ENCODE measurements at places on chromosomes 3 and 15.

GRCh38 chr3:94130690-94131089 is 67.8 kb downstream of the NSUN3 start:
- no peak for DNase-seq

GRCh38 chr3:115980709-115981108 is 357.4 kb downstream of the GAP43 start:
- no peak for DNase-seq

DNA sequence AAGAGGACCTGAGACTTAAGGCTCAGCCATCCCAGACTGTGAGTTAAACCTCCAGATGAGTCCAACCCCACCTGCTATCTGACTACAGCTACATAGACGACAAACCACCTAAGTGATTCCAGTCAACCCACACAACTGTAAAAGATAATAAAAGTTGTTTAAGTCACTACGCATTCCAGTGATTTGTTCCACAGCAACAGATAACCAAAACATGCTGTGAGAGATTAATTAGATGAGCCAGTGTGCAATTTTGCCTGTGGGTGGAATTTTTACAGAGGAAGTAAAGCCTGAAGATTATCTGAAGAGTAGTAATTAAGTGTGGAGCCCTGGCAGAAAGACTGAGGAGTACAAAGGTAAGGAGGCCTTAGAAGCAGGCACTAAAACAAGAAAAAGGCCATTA is 5.4 kb downstream of the BTBD1 start:
- no peak for DNase-seq

GRCh38 chr3:179093807-179094206 is 22.2 kb upstream of the ZMAT3 start:
- no peak for DNase-seq

DNA sequence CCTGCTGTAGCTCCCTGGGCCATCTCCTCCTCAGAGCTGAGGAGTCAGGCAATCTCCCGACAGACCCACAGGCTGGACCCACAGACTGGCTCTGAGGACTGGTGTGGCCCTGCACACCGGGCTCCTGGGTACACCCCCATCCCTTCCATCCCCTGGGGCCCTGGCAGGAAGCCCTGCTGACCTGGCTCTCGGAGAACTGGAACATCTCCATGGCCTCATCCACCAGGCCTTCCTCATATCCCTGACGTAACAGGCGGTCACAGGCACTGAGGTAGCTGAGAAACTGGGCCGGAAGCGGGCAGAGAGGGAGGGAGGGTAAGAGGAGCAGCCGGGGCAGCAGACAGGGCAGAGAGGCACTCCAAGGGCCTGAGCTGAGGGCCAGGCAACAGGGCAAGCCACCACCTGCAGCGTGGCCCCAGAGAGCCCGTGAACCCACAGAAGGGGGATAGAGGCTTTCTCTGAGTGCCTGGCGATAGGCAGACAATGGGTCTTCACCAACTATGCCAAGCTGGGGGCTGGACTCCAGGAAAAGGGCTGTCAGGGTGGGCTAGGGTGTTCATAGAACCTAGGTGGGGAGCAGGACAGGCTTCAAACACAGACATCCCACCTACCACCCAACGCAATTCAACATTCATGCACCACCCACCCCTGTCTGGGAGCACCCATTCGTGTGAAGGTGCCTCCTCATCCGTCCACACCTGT is 17.9 kb downstream of the KBTBD13 start:
- no peak for DNase-seq

DNA sequence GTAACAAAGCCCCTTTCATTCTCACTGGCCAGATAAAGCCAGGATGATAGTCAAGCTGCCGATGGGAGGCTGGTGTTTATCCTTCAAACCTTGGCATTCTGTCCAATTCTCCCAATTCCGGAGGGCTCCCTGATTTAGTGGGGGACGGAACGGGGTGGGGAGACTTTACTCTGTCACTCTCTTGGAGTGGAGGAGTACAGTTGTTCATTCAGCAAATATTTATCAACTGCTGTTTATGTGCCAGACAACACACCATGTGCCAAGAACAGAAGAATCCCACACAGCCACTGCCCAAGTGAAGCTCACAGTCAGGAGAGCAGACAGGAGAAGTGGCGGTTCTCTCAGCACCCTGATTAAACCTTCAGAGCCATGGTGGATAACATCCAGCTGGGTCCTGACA is 63.3 kb downstream of the WNT5A start:
- no peak for DNase-seq

DNA sequence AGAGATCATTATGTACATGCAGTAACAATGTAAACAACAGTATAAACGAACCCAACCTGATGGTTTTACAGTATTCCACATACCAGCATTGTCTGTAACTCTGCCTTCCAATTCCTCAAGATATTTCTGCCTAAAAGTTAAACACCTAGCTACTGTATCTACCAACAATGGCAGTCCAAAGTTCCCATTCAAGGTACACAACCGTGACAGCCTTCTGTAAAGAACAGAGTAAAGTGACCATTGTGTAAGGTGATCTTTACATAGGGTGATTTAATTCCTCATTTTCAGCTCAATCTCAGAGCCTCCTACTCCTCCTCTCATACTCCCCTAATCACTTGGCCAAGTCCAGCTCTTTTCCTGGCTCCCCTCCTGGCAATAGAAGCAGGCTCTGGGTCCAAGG is 10.4 kb downstream of the SECISBP2L start:
- DNase-seq, result no peak

DNA sequence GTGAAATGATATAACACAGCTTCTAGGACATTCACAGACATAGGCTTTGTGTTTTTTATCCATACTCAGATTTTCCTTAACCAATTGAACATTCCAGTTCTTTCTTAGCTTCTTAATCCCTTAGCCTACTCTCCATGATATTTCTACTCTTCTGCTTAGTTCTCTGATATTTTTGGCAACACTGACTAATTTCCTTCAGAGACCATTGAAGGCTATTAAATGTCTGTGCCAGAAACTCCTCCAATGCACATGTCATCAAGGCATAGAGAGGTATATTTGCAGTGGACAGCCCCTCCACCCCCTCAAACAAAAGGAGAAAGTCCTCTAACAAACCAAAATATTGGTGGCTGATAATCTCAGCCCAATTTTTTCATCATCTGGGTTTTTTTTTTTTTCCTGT is 105.9 kb upstream of the TSC22D2 start:
- no peak for DNase-seq

DNA sequence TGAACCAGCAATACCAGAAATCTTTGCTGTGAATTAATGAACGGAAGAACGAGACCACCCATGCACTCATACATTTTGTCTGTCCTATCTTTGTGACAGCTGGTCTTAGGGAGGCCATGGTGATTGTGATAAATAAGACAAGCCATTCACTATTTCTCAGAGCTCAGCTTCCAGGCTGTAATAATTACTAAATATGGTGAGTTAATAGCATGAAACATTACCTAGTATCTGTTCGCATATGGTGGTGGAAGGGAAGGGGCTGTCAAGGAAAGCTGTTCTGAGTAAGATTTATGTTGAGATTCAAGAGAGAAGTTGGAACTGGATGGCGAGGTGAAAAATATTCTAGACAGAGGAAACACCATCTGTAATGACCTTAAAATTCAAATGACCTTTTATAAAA is 719.0 kb upstream of the ZNF385D start:
- DNase-seq, result no peak

DNA sequence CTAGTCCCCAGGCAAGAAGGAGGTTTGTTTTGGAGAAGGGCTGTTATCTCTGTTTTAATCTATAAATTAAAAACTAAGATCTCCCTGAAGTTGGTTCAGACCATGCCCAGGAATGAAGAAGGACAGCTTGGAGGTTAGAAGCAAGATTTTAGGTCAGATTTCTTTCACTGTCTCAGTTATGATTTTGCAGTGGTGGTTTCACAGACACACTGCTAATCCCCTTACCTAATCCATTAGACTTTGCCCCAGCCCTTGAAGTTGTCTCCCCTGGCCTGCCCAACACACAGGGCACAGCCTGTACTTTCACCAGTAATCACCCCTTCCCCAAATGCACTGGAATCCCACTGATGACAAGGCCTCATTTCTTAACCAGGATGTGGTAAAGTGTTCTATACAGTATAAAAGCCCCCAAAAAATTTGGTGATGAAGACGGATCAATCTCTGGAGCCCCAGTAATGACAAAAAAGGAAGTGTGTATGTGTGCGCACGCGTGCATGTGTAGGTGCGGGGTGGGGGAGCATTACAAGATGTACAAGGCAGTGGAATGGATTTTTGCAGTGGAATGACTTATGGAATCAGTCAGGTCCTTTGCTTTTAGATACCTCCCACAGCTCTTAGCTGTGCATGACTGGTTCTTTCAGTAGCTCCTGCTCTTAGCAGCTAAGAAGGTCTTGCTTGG is 73.1 kb upstream of the TERB2 start:
- no peak for DNase-seq

DNA sequence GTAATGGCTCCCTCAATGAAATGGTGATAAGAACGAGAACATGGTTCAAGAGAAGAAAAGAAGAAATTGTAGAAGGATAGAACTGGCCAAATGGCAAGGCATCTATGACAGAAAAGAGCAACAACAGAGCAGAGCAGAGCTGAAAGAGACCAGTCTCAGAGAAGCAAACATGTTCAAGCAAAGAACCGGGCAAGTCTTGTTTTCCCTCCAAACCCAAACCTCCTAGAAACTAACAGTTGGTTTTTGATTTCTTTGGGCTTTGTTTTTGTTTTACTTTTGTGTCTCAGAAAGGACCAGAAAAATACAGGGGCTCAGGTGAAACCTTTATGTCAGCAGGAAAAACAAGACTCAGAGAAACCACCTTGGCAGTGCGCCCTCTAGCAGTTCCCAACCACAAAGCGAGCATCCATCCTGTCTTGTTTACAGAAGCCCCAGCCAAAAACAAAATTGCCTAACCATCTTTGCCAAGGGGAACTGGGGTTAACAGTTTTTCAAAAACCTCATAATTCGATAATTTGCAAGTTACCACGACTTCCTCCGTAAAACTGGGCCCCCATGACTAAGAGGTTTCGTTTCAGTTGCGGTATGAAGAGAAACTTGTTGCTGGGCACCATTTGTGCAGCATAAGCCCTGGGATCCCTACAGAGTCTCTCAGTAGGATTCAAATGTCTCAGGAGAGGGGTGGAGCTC is 159.2 kb upstream of the SLC24A5 start:
- no peak for DNase-seq

DNA sequence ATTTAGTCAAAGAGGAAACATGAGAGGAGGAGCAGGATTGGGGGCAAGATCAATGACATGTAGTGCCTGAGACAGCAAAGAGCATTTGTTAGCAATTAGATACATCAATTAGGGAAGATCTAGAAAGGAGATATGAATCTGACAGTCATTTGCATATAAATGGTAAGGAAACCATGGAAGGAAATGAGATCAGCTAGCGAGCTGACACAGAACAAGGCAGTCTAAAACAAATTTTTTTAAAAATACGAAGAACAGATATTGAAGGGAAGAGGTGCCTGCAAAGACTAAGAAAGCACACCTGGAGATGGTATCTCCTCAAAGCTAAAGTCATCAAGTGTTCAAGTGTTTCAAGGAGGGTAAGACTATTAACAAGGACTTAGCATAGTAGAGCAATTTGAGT is 4.6 kb downstream of the EPM2AIP1 start:
- DNase-seq, result no peak

DNA sequence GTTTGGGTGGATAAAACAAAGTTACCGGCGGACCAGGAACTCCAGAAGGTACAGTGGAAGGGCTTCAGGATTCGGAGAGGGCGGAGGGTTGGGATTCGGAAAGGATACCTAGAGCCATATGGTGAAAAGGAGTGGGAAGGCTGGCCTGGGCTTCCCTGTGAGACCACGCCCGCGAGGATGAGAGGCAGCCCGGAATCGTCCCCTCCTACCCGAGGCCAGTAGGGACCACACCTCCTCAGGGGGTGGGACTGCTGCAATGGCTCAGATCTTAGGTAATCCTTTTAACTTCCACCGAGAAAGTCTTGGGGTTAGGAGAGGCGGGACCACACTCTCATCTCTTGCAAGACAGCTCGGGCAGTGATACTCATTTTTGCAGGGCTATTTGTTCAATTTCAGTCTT is 511.3 kb downstream of the OCA2 start:
- no peak for DNase-seq

DNA sequence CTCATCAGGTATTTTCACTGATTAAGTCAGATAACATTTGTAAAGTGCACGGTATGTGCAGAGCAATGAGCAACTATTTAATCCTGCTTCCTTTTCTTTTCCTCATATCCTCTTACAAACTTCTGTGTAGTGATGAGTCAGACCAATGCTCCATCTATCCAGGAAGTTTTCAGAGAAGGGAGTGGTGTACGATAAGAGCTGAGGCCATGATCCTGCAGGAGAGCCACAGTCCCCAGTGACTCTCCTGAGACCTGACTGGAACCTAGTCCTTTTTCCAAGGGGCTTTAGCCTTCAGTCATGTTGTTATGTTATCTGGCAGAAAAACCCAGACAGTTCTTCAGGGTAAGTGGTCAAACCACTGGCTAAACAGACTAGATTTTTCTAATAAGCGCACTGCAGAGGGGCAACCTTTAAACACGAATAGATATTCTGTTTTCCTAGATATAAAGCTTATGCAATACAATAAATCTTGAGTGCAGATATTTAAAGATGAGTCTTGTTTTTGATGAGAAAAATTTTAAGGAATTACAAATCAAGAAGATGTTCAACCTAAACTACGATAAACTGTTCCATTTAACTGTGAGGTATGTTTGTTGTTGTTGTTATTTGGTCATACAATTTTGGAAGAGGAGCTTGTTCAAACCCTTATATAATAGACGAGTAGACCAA is 110.5 kb upstream of the RAP2B start:
- no peak for DNase-seq

- DNase-seq, result no peak
Observed at GRCh38 chr3:57046101-57046765, 14.2 kb upstream of the SPATA12 start.

- no peak for DNase-seq
Observed at GRCh38 chr3:135834465-135834864, 131.1 kb upstream of the PPP2R3A start.

- no peak for DNase-seq
Observed at GRCh38 chr15:36894075-36894474, 206.3 kb downstream of the MEIS2 start.

GRCh38 chr15:35023804-35024203 is 35.7 kb upstream of the ZNF770 start:
- DNase-seq, result no peak

DNA sequence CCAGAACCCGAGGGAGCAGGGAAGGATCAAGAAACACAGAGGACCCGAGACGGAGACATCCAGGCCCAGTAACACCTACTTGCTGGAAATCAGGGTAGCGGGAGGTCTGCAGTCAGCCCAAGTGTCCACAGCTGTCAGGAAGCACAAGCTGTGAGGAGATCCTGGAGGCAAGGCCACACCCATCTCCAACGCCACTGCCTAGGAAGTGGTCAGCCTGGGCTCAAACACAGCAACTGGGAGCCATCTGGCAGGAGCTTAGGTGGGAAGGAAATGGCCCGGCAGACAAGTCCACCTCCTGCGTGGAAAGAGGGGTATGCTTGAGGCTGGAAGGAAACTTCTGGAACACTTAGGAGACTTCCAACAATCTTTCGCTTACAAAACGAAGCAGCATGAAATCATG is 407.1 kb downstream of the VPS13C start:
- no peak for DNase-seq

DNA sequence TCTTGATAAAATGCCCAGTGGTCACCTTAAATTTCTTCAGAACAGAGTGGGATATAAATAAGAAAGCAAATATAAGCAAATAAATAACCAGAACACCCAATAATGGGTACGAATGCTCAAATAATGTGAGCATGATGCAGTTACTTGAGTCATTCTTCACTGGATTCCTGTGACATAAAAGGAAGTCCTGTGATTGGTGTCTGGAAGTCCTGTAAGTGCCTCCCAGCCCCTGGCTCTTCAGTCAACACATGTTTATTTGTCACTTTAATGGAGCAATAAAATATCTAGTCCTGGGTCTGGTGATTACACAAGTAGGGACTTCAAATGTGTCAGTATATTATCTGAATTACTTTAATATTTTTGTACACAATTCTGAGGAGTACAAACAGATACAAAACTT is 30.4 kb downstream of the TMEM212 start:
- no peak for DNase-seq

Measured in memory B cell (primary cell).